NCI-H526 treated with DMSO at 0.1 percent for 48 hours (cell line): ENCODE measurements at places on chromosomes 16 and 17.

GRCh38 chr17:35460354-35460851 is 11.8 kb upstream of the SLFN13 start:
- no peak for DNase-seq

- DNase-seq: no peak
Measured at GRCh38 chr17:68289473-68289872, 1.5 kb downstream of the SLC16A6 start.

DNA sequence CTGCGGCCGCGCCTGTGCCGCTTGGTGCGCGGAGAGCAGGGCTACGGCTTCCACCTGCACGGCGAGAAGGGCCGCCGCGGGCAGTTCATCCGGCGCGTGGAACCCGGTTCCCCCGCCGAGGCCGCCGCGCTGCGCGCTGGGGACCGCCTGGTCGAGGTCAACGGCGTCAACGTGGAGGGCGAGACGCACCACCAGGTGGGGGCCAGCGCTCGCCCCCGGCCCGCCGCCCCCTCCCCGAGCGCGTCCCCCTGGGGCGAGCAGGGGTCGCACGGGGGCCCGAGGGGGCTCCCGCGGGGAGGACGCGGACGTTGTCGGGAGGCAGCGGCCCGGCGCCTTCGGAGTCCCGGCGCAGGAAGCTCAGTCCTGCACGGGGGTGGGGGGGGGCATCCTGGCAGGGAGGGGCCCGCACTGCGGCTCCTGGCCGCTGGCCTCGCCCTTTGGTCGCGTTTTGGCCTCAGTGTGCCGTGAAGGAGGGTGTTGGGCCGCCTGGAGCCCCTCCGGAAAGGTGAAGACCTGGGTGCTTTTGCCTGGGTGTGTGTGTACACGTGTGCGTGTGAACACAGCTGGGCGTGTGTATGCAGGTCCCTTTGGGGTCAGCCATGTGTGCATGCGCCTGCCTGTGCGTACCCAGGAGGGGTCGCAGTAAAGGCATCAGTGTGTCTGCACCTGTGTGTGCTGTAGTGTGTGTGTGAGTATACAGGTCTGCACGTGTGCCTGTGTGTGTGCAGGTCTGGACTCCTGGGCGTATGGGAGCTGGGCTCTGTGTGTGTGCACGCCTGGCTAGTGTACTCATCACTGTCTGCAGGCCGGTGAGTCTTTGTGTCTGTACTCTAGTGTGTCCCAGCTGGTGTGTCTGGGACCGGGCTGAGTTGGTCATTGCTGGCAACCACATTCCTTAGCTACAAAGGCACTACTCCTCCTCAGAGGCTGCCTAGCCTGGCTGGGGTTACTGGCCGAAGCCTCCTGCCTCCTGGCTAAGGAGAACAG is 615 bp downstream of the NHERF2 start:
- DNase-seq: no peak

DNA sequence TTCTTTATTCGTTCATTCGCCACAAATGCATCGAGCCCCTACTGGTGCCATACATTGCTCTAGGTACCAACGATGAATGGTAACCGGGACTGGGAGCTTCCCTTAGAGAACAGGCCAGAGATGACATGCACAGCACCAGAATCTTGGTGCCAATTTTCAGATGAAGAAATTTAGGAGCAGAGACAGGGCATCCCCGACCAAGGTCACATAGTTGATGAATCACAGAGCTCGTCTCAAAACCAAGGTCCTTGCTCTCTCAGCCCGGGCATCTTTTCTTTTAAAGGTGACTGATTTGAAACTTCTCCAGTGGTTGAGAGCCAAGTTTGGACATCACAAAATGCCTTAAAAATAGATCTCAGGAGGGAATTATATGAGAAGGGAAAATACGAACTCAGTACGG is 73.2 kb upstream of the C16orf82 start:
- DNase-seq: no peak

DNA sequence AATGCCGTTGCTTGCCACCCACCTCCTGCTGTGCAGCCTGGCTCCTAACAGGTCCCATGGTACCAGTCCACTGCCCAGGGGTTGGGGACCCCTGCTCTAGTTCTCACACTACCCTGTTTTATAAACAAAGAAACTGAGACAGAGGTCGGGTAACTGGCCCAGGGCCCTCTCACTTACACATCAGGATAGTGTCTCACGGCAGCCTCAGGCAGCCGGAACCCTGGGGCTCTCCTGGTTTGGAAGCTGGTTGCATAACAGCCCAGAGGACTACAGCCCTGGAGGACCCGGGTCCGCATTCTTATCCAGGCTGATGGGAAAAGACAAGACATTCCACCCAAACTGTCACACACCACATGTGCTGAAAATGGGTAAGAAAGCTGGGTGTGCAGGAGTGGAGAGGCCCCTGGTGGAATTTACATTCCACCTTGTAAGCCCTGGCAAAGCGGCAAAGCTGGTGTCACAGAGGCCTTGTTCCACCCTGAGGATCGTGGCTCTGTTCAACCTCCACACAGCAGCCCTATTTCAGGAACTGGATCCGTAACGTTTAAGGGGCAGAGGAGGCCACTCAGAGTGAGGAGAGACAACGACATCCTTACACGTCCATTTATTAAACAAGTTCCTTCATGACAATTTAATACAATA is 9.8 kb downstream of the CMTM3 start:
- DNase-seq: no peak

GRCh38 chr16:74649839-74650504 is 16.7 kb downstream of the RFWD3 start:
- no peak for DNase-seq

DNA sequence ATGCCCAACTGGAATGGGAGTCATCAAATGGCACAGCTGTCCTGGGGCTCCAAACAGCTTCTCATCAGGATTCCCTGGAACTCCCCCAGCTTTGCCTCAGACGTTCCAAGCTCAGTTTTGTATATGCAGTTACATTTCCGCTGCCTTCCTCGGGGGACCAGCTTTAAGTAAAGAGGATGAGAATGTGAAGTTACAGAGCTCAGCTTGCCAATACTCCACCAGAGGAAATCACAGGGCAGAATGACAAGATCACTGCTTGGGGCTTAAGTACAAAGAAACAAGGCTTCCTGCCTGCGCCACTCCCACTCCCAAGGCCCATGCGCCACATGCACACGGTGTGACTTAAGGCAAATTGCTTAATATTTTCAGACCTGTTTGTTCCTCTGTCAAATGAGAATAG is 272.4 kb upstream of the CDH11 start:
- DNase-seq: no peak

GRCh38 chr17:13199425-13199824 is 181.6 kb upstream of the ELAC2 start:
- DNase-seq: no peak

DNA sequence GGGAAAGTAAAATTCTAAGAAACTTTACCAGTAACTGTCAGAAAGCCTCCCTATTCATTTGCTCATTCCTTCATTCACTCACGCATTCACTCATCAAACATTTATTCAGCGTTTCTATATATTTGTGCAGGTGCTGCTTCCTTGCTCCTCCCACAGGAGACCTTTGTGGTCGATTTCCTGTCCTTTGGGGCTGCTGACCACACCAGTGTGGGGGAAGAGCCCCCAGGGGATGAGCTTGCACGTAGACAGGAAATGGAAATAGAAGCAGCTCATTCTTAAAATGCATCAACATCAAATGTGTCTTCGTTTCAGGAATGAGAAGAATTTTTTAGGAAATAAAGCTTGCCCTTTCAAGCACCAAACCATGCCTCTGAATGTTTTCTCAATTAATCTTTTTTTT is 9.6 kb downstream of the PIK3R6 start:
- no peak for DNase-seq

DNA sequence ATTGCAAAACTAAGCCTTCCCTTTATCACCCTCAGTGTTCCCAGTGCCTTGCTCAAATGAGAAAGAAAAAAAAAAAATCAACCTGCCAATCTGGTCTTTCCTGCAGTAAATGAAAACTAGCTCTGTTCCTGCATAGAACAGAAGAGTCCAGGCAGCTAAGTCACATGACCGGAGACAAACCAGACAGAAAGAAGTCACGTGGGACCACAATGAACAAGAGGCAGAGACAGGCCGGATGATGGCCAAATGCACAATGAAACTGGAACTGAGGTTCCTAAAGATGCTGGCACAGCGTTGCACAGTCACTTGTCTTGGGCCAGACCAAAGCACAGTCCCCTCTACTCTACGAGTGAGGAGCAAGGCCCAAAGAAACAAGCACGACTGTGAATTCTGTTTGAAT is 172.5 kb downstream of the GRIN2A start:
- no peak for DNase-seq

DNA sequence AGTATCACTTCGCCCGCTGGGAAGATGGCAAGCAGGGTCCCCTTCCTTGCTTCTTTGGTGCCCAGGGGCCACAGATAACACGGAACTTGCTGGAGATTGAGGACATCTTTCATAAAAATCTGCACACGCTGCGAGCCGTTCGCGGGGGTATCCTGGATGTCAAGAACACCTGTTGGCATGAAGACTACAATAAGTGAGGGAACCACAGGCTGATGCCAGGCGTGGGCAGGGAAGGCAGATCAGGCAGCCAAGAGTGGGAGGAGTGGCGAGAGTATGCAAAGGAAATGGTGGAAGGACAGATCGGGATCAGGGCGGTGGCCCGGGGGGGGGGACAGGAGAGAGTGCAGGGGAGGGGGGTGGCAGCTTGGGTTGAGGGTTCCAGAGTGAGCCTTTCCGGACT is 22.2 kb downstream of the DNAH2 start:
- DNase-seq: no peak

DNA sequence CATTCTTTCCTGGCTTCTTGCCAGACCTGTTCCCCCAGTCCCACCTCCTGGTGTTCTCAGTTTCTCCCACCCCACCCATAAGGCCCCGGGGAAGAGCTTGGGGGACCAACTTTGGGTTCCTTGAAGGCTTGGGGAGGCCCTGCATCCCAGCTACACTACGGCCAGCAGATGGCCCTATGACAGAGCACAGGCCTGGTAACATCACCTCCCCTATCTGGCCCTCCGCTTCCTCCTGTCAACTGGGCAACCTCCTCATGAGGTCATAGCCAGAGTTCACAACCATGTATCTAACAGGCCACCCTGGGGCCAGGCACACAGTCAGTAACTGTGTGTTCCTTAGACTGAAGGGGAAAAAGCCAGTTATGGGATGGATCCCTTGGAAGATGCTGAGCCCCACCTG is 31.4 kb downstream of the MYO15A start:
- DNase-seq: no peak

- DNase-seq: no peak
Measured at GRCh38 chr17:9381068-9381467, 194.6 kb downstream of the STX8 start.

- peak; percentile 22 for DNase-seq
Measured at GRCh38 chr17:1769822-1770477, 8.1 kb downstream of the SERPINF1 start.

- no peak for DNase-seq
Measured at GRCh38 chr17:81428121-81428515, 32.9 kb downstream of the BAHCC1 start.

DNA sequence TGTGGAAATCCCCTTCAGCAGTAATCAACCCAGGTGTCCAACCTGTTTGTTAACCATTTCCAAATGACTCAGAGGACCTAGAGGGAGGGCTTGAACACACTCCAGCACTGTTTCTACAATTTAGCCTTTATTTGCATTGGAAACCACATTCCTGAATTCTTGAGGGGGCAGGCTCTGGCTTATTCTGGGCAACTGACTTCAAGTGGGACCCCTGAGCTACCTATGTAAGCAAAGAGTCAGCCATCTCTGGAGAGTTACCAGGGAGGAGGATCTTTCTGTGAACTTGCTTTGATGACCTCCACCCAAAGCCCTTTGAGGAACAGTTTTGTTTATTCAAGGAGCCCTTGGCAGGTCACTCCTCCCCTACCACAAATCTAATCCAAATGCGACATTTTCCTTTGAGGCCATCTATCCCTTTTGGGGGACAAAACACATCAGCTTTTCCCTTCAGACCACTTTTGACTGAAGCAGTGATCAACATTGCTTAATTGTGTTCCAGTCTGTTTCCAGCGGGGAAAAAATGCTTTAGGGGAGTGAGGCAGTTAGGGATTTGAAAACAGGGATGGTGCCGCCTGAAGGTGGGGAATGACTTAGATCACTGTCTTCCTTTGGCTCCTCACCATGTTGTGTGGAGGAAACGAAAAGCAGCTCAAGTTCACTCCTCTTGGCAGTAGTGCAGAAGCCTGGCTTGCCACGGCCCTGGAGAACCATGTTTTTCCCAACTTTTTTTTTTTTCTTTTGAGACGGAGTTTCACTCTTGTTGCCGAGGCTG is 46.2 kb downstream of the TUBD1 start:
- peak; percentile 95 for DNase-seq

DNA sequence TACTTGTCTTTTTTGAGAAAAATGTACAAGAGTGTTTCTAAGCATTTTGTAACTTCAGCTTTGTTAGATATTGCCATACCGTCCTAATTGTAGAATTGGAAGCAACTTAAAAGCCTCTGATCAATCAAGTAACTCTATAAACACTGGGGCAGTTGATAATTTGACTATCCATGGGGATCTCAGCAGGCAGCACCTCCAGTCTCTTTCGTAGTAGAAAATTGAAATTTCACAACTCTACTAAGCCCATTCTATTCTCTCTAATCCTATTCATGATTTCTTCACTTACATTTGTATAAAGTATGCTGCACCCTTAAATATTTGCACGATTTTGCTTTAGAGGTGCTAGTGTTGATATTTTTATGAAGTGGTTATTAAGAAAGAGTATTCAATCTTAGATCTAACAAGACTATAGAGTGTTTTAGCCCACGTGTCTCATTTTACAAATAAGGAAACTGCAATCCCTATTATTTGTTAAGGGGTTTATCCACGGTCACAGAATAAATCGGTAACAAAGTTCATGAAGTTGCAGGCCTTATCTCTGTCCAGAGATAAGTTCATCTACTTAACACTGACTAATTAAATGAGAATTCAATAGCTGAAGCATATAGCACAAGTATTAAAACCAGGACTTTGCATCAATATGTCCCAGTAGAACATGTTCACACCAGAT is 10.9 kb downstream of the ABCA6 start:
- DNase-seq: no peak

GRCh38 chr17:67637901-67638641 is 79.7 kb upstream of the NOL11 start:
- DNase-seq: no peak

GRCh38 chr17:71446645-71447437 is 674.0 kb upstream of the SOX9 start:
- no peak for DNase-seq

DNA sequence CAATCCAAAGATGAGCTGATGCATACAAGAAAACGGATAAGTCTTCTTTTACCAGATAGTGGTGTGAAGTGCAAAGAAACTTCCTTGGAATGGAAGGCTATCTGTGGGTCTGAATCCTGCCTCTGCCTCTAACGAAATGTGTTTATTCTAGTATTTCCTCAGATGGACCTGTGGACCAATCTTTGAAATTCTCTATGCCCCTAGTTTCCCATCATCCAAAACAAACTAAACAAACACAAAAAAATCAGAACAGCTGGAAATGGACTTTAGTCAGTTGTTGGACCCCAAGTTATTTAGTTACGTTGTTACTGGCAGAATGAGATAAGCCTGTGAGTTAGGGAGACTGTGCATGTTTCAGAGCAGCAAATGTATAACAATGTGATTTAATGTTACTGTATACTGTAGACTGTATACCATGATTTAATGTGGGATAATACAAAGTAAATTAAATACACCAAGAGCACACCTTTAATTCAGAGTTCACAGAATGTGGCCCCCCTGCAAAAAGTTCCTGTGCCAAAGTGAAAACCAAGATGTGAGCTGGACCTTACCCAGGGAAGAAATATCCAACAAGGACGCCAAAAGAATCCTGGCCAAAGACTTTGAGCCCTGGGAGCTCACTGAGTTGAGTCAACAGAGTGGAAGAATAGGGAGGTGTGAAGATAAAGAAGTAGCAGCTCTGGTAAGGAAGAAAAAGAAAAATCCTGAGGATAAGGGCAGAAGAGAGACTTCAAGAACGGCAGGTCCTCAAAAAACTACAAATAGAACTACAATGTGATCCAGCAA is 255.2 kb downstream of the CNTNAP4 start:
- no peak for DNase-seq
